CD4-positive, alpha-beta T cell treated with Interleukin-15 for 4 hours (primary cell): ENCODE measurements at places on chromosomes 5 and 9.

GRCh38 chr9:37515620-37516258, 30.0 kb downstream of the POLR1E start:
- no peak for DNase-seq

DNA sequence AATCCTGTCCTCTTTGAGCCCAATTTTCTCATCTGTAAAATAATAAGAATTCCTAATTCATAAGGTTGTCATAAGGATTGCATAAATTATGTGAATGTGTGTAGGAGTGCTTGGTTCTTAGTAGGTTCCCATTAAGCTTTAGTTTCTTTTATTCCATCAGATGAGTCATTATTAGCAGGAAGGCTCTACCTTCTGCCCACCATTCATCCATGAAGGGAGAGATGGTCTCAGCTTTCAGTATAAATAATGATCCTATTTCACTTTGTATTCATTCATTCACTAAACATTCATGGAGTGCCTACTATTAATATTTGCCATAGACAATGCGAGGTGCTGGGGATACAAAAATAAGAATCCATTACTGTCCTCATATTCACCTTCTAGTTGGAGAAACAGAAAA, 3.0 kb downstream of the CMYA5 start:
- DNase-seq, result no peak

DNA sequence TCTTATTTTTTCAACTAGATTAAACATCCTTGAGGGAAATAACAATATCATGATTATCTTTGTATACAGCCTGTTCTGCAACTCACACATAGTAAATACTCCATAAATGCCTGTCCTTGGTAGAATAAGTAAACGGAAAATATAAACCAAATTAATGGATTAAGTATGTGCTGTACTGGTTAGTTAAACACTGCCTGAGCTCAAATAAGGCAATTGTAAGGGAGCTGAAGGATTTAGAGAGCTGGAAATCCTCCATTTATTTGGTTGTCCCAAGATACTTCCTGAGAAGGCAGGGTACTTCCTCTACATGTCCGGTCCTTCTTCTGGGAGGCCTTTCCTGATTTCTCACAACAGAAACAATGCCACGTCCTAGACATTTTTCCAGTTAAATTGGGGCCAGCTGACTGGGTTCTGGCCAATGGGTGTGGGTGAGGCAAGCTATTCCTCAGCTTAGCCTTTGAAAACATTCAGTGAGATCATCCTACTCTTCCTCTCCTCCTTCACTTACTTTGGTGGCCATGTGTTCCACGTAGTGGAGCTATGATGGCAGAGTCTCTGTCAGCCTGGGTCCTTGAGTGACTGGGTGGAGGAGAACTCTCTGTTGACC, 8.5 kb upstream of the C1QTNF3 start:
- DNase-seq, result no peak

GRCh38 chr5:173753307-173754168, 134.6 kb upstream of the CPEB4 start:
- no peak for DNase-seq

DNA sequence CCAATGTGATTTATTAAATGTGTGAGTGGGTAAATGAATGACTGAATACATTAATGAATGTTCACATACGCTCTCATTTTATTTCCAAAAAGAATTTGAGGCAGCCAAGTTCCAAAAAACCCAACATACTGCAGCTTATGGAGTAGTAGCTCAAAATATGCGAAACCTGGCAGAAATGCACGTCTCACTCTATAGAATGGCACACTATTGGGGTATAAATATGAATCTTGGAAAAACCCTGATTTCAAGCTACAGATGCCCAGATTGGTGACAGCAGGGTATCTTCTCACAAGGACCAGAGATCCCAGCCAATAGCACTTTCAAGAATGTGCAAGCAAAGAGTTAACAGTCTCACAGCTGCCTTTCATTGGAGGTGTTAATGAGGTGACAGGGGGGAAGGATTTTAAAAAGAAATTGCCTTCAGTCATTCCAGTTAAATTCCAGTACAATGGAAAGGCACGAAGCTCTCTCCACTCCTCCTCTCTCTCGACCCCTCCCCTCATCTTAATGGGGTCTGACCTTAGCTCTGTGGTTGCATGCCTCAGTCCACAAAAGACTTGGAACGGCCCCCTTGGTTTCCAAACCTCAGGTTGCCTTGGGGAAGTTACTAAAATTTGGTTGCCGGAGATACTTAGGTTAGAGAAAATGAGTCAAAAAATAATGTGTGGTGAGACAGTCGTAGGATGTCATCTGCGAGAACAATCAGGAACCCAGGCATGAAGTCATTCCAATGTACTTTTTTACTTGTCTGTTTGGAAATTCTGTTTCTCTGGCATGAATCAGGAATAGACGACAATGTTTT, 307.4 kb downstream of the NFIB start:
- DNase-seq, result no peak

DNA sequence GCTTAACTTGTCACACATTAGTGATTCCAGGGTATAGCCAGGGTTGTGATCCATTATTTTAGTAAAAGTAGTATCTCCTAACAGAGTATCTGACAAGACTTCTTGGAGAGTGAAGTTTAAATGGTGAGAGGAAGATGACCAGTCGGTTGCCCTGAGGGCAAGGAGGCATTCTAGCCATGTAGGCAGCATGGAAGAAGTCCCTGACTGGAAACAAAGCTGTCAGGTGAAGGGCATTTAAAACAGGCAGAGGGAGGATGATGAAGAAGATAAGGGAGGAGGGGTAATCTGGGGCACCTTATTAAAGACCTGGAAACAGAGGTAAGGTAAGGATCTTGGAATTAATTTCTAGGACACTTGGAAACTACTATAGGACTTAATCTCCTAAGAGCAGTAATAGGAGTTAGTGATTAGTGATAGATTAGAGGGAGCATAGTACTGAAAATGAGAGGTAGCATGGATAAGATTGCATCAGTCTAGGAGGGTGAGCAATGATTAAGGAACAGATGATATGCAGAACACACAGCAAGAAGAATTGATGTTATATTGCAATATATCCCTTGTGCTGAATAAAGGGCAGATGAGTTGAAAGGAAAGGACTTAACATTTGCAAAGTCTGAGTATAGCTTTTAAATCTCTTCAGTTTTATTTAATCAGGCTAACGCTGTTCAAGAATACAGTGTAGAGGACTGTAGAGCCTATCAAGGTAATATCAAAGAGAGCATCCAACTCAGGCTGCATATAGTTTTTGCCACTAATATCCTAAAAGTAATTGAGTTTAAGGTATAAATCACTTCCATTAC, 9.6 kb downstream of the KIF2A start:
- DNase-seq, result no peak

DNA sequence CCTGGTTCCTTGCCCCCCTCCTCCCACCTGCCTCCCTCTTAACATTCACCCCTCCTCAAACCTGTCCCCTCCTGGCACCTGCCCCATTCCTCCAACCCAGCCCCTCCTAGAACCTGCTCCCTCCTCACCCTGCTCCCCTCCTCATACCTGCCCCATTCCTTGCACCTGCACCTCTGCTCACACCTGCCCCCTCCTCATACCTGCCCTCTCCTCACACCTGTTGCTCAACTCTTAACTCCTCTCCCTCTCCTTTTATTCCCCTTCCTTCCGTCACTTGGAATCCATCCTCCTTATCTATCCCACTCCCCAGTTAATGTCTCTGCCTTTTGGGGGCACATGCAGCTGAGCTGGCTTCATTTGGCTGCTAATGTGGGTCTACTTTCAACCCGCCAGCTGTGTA, 712.1 kb downstream of the MTRR start:
- DNase-seq, result no peak

- DNase-seq, result peak; percentile 19
Observed at GRCh38 chr5:42995360-42995751, 44.8 kb downstream of the ANXA2R start.

DNA sequence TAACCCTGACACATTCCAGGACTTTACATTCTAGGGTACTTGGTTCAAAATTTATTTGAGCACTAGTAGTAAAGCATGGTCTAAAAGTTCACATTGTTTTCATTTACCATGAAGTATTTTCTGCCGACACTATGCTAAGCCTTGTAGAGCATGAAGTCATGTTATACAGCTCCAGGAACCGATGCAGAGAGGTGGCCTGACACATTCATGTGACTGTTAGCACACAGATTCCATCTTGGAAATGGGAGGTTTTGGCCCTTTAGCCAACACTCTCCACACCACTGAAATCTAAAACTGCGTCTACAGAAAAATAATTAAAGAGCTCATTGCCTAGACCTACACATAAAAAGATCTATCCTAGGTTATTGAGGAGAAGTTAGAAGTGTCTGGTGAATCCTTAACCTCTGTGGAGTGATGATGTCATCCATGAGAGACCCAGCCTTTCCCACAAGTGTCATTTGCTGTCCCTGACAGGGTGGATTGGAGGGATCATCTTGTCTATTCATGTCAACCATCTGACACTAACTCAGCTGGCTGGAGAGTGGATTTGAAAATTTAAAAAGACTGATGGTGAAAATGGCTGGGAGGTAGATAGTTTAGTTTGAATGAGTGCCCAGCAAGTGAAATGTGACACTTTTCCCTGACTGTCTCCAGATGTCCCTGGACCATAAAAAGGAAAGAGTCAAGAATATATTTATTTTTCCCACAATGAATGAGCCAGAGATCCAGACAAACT, 1.3 kb downstream of the RANBP3L start:
- DNase-seq, result no peak

DNA sequence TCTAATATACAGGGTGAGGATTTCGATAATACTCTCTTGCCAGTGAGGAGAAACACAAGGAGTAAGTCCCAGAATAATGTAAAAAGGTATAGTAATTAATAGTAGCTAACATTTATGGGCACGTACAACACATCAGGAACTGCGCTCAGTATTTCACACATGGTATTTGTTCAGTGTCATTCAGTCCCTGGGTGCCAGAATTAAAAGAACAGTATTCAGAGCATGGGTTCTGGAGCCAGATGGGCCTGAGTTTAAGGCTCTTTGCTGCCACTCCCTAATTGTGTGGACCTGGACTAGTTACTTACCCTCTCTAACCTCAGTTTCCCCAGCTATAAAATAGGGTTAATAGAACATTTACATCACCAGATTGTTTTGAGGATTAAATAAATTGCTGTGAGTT, 16.3 kb downstream of the OSTF1 start:
- DNase-seq, result no peak

GRCh38 chr5:92459654-92460053, 1076.5 kb upstream of the ARRDC3 start:
- DNase-seq, result no peak

GRCh38 chr9:87896891-87897290, 14.2 kb downstream of the SPATA31E1 start:
- DNase-seq, result no peak

GRCh38 chr9:117929868-117930267, 225.7 kb downstream of the TLR4 start:
- no peak for DNase-seq

DNA sequence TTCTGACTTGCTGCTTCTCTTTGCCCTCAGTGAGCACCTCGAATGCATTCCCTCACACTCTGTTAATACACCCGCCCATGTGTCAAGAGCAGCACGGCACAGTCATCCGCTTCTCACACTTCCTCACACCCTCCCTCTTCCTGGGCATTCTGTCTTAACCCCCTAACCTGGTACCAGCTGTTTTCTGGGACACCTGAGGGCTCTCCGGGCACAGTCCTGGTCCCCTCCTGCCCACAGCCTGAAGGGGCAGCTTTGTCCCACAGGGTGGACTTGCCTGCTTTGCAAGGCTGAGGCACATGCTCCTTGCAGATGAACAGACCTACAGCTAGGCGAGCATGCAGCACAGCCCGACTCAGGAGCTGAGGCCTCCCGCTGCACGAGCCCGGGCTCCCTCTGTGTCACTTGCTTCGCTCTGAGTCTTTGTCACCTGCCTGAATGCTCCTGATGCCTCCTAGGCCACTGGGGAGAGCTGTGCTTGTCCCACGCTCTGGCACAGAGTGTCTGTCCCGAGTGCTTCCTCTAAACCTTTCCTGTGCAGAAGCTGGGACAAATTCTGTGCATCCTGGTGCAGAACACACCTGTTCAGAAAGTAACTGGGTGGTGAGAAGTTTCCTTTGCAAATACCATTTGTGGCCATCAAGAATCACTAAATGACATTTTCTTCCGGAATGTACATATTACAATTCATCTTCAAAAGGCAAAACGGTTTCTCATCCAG, 47.8 kb downstream of the AHRR start:
- DNase-seq, result no peak

DNA sequence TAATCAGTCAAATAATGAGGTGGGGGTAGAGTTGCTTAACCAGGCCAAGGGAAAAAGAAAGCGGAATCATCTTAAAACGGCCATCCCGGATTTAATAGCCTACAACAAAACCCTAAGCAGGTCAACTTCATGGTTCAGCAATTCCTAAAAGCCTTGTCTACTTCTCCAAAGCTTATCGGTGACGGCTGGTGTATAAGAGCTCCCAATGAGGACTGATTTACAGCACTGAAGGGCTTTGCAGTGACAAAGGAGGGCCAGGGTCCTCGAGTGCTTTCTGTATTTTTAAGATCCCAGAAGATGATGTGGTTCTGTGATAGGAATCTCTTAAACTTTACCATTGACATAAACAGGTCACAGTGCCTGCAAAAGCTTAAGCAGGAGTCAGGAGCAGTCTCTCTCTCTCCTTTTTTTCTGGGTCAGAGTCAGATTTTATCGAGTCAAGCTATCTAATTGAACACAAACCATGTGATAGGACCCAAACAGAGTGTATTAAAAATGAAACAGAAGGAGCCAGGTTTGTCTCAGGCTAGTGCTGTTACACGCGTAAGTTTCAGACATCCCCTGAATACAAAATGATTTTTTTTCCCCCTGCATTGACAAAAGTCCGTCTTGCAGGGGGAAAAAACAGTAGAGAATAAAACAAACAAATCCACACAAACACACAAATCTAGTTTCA, 663.6 kb upstream of the ZNF608 start:
- DNase-seq, result no peak

GRCh38 chr9:31314241-31314640, 1070.2 kb upstream of the ACO1 start:
- no peak for DNase-seq

DNA sequence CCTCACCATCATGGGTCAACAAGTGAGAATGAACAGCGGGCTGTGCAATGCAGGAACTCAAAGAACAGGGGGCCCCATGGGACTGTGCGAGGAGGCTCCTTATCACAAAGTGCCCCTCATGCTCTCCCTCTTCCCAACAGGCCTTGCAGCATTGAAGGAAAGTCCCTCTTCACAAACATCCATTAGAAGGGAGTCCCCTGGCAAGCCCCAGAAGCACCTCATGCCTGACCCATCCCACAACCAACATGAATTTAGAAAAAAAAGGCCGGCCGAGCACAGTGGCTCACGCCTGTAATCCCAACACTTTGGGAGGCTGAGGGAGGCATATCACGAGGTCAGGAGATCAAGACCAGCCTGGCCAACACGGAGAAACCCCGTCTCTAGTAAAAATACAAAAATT, 122.6 kb upstream of the FSTL4 start:
- no peak for DNase-seq
